RWPE1 (cell line): ENCODE measurements at places on chromosomes 12 and 14.

- no peak for DNase-seq
Measured at GRCh38 chr12:24510581-24511125, 438.2 kb downstream of the BCAT1 start.

DNA sequence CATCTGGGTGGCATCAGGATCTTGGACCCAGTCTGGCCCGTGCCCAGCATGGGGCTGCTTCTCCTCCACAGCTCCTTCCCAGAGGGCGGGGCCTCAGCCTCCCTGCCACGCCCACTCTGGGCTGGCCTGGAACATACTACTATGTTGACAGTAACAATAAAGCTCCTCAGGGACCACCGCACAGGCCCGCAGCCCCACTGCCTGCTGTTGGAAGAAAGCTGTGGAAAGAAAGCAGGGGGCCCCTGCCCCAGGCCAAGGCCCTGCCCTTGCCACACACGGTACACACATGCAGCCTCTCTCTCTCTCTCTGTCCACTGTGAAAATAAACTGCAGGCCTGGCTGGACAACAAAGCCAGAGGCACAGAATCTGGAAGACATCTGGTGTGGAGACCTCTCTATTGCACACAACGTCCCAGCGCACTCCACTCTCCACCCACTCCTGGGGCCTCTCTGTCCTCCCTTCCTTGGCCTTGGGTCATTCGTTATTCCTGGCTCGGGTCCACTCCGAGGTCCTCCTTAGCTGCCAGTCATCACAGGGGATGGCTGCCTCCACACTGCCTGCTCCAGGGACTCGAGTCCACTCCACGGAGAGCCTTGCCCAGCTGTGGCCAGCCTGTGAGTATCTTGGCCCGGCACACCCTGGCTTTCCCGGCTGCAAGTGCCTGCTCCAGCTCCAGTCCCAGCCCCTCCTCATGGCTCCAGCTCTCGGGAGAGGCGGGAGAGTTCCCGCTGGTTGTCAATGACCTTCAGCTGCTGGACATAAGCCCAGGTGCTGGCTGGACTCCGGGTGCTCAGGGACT, 11.8 kb upstream of the ENDOU start:
- no peak for DNase-seq

- DNase-seq: no peak
Measured at GRCh38 chr14:29671034-29671433, 256.6 kb downstream of the PRKD1 start.

DNA sequence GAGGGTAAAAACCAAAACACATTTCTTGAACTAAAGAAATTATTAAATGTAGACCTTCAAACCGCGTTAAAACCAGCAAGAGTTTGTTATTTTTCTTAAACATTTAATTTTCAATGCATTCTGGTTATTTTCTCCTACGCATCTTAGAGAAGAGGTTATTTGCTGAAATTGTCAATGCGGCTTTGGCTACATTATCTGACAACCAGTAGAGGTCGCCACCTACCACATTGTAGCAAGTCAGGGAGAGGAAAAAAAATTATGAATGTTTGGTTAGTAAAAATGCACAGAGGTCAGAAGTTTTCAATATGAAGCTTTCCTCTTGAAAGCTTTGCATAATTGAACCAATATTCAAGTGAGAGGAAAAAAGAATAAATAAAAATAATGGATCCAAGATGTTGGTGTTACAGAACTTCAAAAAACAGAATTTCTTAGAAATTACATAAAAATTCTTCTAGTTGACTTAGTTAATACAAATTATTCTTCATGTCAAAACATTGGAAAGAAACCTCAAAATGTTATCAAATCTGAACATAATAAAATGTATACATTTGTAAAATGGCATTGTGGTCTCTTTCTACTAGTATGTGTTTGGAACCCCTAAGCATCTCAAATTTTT, 159.4 kb upstream of the TMTC2 start:
- DNase-seq: peak; percentile 34

DNA sequence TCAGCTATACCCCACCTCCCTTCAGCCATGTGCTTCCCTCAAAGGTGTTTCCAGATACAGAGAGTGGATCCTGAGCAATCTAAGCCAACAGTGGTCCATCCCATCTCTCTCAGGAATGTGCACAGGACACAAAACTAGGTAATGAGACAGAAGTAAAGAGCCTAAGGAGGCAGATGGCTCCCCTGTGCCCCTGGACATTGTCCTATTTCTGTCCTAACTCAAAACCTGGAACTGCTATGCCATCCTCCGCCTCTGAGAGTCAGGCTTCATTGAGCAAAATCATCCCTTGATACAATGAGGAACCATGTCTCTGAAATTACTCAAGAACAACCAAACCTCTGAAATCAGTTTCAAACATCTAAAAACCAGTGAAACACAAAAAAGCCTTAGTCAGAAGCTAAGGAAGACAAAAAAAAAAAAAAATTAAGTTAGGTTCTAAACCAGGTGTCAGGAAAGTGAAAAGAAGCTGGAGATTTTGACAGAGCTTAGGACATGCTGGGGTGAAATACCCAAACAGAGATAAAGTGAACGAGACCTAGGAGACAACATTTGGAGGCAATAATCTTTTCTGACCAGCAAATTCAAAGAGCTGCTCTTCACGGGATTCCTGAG, 200.3 kb upstream of the PLEKHG7 start:
- no peak for DNase-seq
